ENCODE measurements at places on chromosomes 5 and 9.

GRCh38 chr5:136458481-136458880 is 93.1 kb upstream of the TRPC7 start:
- no peak for DNase-seq

DNA sequence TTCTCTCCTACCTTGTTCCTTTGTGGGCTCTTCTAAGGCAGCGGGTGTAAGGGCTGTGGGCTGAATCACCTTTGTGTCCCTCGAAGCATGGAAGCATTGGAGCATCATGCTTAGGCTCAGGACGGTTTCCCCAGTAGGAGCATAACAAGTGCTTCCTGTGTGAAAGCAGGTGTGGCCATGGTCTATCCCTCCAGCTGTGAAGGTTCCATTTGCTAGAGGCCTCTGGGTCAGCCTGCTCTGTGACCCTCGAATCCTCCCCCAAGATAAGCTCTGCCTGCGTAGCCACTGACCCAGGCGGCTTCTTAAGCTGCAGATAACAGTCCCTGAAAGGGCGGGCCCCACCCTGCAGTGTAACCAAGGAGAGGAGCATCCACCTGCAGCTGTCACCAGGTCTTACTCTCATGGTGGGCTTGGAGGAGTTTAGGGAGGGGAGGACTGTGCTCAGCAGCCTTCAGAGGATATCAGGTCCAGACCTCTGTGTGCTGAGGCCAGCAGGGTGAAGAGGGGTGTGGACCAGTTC is 8.4 kb upstream of the NDST1 start:
- peak; percentile 47 for DNase-seq

- DNase-seq: no peak
Measured at GRCh38 chr9:108443741-108444140, 412.0 kb downstream of the ACTL7B start.

DNA sequence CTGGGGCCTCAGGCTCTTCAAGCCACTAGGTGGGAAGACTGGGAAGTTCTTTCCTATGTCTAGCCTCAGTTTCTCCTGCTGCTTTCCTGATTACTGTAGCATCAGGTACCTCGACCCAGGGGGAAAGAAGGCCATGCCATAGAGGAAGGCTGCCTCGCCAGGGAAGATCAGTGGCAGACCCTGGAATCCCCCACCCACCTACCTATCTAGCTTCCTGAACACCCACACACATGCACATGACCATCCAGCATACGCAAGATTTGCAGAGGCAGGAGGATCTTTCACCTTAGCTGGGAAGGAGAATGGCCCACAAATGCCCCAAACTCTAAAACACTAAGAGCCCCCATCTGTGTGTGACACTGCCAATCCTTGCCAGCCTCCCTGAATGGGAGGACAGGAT is 8.0 kb downstream of the NR5A1 start:
- DNase-seq: no peak

DNA sequence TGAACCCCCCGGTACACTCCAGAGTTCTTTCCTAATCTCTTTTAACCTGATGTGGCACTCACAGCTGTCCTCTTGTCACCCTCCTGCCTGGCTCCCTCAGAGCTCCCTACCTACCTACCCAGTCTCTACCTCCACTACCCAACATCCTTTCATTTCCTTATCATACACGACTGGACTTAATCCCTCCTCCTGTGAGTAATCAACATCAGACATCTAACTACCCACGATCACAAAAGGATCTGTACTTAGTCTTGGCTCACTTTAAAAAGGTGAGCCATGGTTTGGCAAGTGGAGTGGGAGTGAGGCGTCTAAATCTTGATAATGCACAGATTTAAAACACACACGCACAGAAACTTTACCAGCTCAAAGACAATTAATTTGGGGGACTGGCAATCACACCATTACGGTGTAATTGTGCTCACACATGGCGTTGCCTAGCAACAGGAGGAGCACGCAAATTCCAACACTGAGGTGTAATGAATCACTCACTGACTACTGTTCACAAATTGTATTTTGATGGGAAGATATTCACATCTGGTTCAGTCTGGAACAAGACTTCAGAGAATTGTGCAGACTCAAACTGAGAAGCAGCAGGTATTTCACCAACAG is 235.9 kb downstream of the EPB41L4A start:
- DNase-seq: no peak

DNA sequence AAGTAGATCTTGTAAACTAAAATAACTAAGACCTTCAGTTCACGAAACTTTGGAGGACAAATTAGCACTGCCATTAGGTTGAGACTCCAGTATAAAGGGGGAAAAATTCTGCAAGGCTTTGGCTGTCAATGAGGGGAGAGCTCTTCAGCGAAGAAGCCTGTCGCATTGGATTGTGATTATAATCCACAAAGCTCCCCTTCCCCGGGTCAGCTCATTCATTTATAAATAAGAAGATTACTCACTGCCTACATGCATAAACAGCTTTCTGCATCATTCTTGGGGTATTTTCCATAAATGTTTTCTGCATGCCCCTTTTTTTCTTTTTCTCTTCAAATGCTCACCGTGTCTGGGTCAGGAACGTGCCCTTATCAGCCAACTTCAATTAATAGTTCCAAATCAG is 196.7 kb downstream of the EBF1 start:
- no peak for DNase-seq

DNA sequence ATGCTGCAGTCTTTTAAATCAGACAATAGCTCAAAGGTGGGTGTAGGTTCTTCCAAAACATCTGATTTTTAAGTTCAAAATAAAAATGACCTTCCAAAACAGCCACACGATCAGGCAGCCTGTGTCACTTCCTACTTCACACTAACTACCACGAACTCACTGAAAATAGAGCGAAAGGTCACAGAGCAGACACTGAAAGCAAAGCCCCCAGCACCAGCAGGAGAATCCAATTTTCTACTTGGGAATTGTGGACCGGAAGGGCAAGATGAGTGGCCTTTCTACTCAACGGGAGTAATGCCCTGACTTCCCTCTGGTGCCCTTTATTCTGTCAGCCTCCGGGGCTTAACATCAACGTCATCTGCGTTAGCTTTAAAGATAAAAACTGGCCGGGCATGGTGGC is 107.8 kb upstream of the FAM120A start:
- DNase-seq: no peak

DNA sequence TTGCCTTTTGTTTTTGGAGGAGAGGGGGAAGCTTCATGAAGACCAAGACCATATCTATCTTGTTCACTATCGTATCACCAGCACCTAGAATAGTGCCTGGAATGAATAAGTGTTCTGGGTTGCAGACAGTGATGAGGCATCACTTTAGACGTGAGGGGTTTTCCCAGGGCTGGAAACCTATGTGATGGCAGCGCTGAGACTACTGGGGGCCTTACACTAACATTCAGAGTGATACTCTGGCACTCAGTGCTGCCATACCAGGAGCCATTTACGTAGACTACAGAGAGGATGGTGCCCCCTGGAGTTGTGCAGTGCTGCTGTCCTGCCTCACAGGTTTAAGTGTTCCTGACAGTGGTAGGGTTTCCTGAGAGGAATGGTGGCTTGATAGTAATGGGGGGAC is 6.9 kb downstream of the CCL19 start:
- no peak for DNase-seq

GRCh38 chr9:35811381-35812024 is 559 bp downstream of the SPAG8 start:
- no peak for DNase-seq

DNA sequence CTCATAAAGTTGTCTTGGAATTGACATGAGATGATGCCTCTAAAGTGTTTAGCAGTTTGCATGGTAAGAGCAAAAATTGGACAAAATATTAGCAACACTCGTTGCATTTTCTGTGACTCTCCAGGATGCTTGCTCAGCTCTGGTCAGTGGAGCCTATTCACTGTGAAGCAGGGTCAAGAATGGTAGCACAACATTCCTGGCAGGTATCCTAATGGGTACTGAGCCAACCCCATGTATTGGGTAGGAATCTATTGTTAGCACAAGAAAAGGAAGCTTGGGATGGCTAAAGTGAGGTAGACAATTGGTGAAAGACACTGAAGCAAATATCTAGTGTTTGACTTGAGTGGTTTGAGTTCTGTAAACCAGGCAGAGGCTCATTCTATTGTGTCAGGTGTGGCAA is 10.4 kb upstream of the ACTBL2 start:
- no peak for DNase-seq

GRCh38 chr5:75568202-75568601 is 43.1 kb upstream of the ANKDD1B start:
- no peak for DNase-seq

GRCh38 chr9:97512966-97513560 is 11.6 kb downstream of the TMOD1 start:
- DNase-seq: no peak

GRCh38 chr9:110076894-110077725 is 130.8 kb downstream of the C9orf152 start:
- DNase-seq: no peak

DNA sequence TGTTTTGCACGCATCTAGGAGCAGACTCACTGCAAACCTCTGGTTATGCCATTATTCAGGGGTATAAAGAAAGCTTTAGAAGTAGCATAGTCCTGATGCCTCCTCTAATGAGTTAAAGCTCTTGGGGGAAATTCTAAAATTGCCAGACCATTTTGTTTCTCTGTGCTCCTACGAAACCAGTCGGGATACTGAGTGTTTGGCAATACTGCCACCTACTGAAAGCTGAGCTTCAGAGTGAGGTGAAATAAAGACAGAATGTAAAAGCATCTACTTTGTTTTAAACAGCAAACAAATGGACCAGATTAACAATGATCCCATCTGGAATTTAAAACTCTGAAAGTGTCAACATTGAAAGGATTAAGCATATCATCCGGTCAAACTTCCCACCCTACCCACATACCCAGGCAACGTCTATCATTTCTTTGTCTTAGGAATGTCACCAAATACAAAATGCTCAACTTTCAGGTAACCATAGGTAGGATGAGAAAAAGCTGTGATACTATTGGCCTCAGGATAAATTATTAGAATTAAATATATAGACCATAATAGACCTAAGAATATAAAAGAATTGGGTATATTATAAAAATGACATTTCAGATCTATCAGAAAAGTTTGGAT is 77.8 kb upstream of the SHISAL2B start:
- DNase-seq: peak; percentile 11

- no peak for DNase-seq
Measured at GRCh38 chr5:79488058-79488457, 25.9 kb downstream of the HOMER1 start.

GRCh38 chr5:179264053-179264782 is 81.0 kb downstream of the ADAMTS2 start:
- DNase-seq: no peak

- no peak for DNase-seq
Measured at GRCh38 chr9:69420611-69421270, 95.7 kb downstream of the ENTREP1 start.

DNA sequence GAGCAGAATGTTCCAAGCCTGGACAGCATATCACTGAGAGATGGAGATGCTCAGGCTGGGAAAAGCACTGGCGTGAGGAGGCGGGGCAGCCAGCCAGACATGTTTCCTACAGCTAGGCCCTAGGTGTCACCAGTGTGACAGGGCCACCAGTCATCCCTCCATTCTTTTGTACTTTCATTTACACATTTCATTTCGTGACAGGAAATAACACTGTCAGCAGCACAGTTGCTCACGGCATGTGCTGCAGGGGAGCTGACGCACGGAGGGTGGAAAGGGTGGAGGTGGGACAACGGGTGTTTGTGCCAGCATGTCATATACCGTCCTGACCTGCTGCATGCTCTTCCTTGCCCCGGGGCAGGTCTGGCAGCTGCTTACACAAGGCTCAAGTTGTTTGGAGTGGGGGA is 14.8 kb upstream of the CEMIP2 start:
- peak; percentile 22 for DNase-seq

- DNase-seq: no peak
Measured at GRCh38 chr5:35859101-35859661, 2.5 kb downstream of the IL7R start.

GRCh38 chr9:128636556-128637530 is 19.8 kb downstream of the DYNC2I2 start:
- no peak for DNase-seq

- no peak for DNase-seq
Measured at GRCh38 chr5:149671544-149671943, 58.6 kb upstream of the PPARGC1B start.

- DNase-seq: no peak
Measured at GRCh38 chr9:107999011-107999410, 509.4 kb upstream of the KLF4 start.

DNA sequence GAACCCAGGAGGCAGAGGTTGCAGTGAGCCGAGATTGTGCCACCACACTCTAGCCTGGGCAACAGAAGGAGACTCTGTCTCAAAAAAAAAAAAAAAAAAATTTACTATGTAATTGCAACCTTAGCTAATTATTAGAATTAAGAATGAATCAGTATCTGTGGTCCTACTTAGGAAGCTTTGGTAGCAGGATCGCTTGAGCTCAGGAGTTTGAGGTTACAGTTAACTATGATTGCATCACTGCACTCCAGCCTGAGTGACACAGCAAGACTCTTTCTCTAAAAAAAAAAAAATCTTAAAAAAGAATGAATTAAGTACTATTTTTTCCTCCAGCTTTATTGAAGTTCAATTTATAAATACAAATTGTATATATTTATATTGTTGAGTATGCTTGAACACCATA is 16.7 kb downstream of the NDUFAF2 start:
- no peak for DNase-seq

GRCh38 chr5:79023348-79023747 is 38.2 kb upstream of the ARSB start:
- no peak for DNase-seq

DNA sequence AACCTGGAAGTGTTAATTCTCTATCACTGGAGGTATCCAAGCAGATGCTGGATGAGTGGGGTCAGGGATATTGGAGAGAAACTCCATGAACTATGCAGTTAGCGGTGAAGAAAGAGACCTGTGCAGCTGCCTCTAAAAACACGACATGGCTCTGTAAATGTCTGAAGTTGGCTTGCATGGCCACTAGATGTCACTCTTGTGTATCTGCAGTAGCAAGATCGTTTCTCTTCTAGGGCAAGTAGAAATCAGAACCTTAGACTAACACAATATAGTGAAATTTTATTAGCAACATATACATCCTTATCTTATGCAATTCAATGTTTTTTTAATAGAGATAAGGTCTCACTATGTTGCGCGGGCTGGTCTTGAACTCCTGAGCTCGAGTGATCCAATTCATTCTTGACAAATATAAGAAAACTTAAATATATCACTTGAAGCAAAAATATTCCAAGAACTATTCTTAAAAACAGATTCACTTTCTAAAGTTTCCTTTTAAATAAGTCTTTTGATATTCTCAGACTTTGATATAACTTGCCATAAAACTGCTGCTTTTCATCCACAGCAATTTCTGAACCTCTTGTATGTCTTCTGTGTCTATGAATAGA is 2.9 kb downstream of the OR2S2 start:
- peak; percentile 71 for DNase-seq

Data from GM13976 (cell line).